Activated naive CD4-positive, alpha-beta T cell (primary cell): ENCODE measurements at places on chromosomes 6 and 20.

- no peak for DNase-seq
Measured at GRCh38 chr20:51960047-51960675, 157.8 kb upstream of the SALL4 start.

DNA sequence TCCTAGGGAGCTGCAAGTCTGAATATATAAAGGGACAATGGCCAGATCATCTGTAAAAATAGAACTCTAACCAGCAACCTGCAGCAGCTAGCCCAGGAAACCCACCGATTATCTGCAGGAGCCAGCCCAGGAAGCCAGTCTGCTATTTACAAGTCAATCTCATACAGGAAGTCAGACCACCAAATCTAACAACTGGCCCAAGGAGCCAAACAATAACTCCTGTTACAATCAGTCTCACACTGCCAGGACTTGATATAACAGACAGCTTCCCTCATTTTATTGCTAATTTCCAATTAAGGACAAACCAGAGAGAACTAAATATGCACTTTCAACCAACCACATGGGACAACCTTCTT lies 14.4 kb upstream of the RIN2 start:
- DNase-seq: no peak

DNA sequence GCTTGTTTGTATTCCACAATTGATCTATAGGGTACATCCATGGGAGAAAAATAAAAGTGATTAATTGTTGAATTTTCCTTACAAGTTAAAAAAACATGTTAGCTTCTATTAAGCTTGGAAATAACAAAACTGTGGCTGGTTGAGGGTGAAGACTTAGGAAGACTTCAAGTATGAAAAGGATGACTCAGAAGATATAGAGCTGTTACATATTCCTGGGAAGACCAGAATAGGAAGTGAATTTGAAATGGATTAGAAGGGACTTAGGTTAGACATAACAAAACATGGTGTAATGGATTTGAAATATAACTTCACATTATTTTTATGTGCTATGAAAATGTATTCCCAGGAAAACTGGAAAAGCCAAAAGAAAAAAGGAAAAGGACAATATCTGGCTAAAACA lies 732.2 kb downstream of the HDGFL1 start:
- no peak for DNase-seq

DNA sequence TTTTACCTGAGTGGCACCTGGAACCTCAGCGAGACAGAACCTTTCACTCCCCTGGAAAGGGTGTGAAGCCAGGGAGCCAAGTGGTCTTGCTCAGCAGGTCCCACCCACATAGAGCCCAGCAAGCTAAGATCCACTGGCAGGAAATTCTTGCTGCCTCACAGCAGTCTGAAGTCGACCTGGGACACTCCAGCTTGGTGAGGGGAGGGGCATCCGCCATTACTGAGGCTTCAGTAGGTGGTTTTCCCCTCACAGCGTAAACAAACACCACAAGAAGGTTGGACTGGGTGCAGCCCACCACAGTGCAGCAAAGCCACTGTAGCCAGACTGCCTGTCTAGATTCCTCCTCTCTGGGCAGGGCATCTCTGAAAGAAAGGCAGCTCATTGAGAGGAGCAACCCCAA lies 134.7 kb upstream of the RSPO3 start:
- no peak for DNase-seq

DNA sequence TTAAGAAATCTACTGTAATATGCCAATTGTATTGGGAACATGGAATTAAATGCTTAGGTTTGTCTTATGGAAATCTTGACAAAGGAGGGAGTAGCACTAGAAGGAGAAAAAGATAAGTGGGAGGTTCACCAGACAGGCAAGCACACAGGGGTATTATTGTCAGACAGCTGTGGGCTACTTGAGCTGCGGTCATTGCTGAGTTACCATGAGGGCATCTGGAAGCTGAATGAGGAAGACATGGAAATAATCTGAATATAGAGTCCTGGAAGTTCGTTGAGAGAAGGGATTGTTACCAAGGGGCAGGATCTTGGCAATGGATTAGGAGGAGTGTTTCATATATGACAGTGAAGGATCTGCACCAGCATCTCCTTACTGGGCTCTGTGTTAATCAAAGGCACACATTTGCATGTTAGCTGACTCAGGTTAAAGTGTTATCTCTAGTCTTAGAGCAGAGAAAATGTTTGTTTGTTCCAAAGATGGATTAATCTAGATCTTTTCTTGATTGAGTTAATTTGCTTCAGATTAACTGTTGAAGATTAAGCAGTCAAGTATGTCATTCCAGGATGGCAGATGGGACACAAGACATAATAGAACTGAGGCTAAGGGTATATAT lies 53.0 kb upstream of the SUPT3H start:
- no peak for DNase-seq

GRCh38 chr6:4817551-4817950 lies 41.3 kb downstream of the CDYL start:
- no peak for DNase-seq

GRCh38 chr6:106118835-106119431 lies 32.8 kb downstream of the PRDM1 start:
- DNase-seq: no peak

GRCh38 chr6:151317103-151317994 lies 74.0 kb downstream of the ZBTB2 start:
- no peak for DNase-seq

GRCh38 chr6:169940481-169941271 lies 189.3 kb downstream of the ERMARD start:
- no peak for DNase-seq

GRCh38 chr6:156718647-156719394 lies 58.4 kb upstream of the ARID1B start:
- DNase-seq: no peak

DNA sequence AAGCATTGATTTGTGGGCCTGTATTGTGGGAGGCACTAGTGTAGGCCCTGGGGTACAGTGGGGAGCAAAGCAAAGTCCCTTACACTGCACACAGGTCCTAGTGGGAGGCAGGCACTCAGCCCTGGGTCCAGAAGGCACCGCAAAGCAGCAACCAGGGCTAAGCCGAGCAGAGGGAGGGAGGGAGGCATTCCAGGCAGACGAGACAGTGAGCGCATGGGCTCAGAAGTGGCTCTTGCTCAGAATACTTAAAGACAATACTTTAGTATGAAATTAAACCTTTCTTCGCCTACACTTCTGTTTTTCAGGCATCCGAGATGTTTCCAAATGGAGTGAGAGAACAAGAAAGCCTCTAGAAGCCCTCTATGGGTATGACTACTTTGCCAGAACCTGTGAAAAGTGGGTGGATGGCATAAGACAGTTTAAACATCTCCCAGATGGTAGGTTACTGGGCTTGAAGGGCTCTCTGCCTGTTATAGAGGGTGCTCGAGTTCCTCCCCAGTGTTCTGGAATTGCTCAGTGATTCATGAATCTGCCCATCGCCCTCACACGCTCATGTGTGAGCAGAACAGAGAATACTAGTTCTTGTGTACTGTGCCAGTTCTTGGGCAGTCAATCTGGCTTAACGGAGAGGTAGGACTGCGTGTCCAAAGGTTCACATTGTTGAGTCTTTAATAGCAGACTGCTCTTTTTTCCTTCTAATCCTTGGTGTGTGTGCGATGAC lies 18.7 kb downstream of the BPHL start:
- no peak for DNase-seq

DNA sequence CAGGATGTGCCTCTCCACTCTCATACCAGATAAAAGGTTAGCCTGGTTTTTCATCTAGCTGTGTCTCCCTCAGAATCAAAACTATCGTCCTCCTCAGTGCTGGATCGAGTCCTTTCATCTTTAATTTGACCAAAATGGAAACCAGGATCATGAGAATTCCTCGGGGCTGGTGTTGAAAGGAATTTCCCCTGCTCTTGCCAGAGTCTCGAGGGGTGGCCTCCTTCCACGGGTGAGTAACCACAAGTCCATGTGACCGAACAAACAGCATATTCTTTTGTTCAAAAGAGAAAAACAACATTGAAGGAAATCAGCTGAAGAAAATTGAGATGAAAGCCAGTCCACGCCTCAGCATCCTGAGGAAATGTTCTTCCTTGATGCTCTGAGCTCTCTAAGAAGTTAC lies 165.9 kb upstream of the CDYL start:
- DNase-seq: no peak

DNA sequence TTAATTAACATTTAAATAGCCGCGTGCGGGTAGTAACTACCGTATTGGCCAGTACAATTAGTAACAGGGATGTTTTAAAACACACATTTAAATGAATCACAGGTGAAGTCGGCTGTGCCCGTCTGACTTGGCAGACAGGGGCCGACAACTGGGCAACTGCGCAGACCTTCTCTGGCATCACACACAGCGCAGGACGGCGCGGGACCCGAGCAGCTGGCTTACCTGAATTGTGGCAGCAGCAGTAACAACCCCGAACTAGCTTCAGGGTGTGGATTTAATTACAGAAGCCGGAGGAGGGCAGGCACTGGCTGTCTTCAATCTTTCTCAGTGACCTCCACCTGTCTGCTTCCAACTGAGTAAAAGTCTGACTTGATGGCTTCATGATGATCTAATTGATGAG lies 91.7 kb downstream of the DACT2 start:
- DNase-seq: no peak

- no peak for DNase-seq
Measured at GRCh38 chr20:51640743-51641142, 98.2 kb upstream of the NFATC2 start.

- no peak for DNase-seq
Measured at GRCh38 chr6:132418235-132418965, 17.1 kb upstream of the MOXD1 start.

DNA sequence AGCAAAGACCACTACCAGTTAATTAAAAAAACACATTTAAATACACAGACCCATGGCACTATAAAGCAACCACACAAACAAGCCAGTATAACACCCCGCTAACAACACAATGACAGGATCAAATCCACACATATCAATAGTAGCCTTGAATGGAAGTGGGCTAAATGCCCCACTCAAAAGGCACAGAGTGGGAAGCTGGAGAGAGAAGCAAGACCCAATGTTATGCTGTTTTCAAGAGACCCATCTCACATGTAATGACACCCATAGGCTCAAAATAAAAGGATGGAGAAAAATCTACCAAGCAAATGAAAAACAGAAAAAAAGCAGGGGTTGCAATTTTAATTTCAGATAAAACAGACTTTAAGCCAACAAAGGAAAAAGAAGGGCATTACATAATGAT lies 125.4 kb upstream of the PTCHD4 start:
- no peak for DNase-seq

DNA sequence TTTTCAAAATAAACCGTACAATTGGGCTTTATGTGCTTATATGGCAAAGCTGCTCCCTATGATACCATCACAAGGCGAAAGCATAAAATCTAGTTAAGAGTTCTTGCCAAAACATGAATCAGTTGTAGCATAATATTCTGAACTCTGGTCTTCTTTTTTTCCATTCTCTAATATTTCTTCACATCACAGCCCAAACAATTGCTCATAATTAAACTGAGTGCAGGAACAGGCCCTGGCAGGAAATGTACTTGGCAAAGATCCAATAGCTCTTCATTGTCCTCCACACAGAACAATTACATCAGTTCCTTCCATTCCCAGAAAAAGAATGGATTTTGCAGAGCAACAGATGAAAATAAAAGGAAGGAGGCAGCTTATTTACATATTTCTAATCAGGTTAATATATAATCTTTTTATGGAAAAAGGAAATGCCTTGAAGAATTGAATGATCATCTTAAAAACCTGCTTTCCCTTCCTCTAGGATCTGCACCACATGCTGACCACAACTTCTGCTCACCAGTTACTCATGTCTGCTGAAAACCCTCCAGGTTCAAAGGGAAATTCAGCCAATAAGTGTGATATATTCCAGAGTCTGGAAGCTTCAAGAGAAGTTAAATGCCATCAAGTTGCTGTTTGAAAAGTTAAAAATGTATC lies 123.3 kb upstream of the COL21A1 start:
- no peak for DNase-seq

DNA sequence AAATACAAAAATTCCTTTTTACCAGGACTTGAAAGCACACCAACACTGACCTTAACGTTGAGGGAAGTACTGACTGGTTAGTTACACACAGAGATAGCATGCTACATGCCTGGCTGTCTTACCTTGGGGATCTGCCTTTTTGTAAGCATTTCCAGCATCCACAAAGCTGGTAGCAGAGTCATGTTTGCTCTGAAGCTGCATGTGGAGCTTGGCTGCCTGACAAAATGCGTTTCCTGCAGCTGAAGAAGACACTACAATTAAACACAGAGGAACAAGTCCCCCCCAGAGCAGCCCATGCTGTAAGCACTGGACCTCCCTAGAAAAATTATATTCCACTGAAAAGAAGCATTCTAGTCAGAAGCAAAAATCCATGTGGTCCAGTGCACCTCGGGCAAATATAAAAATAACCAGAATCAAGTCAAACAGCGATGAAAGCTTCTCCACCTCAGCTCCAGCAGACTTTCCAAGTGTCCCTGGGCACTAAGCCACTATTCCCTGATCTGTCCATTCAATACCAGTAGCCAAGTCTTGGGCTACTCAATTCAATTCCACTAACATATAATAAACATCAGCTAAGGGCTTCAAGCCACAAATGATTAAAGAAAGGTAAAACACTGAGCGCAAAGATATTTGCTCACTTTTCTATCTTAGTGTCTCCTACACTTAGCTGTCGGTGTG lies 24.2 kb downstream of the NAPB start:
- no peak for DNase-seq

DNA sequence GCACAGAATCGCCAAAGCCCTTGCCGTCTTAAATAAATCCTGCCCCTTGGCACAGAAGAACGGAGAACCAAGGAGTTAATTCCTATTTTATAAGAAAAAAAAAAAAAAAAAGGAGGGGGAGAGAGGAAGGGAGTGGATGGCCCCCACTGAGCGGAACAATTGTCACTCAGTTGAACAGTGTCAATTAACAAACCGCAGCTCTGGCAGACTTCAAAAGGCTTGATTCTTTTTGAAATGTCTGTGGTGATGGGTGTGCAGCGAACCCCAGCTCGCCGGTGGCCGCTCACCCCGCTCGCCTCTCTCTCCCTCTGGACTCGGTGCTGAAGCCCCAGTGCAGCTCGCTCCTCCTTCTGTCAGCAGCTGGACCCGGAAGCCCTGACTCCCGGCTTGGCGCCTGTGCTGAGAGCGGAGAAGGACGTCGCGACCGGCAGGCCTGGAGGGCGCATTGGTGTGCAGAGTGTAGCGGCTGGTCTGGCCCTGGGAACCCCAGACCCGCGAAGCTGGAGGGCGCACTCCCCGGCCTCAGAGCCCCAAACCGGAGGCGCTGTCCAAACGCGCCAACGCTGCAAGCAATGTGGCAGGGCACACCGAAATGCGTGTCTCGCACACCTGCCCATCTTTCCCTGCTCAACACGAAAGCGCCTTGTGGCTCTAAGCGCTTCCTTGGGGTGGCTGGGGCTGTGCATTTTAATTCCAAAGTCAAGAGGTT lies 3.4 kb downstream of the LINC00237 start:
- DNase-seq: no peak

- DNase-seq: no peak
Measured at GRCh38 chr6:127291495-127291894, 24.8 kb downstream of the RNF146 start.

- DNase-seq: no peak
Measured at GRCh38 chr6:105941621-105942412, 144.3 kb upstream of the PRDM1 start.

GRCh38 chr6:15476631-15477380 lies 186.0 kb downstream of the DTNBP1 start:
- DNase-seq: no peak
